Left kidney (tissue), 8 donors: ENCODE measurements at places on chromosomes 5 and 9. TPM values are rescaled to one million over a fixed set of nuclear protein-coding genes. Genes with fewer than 3 reads are reported as not detected.

DNA sequence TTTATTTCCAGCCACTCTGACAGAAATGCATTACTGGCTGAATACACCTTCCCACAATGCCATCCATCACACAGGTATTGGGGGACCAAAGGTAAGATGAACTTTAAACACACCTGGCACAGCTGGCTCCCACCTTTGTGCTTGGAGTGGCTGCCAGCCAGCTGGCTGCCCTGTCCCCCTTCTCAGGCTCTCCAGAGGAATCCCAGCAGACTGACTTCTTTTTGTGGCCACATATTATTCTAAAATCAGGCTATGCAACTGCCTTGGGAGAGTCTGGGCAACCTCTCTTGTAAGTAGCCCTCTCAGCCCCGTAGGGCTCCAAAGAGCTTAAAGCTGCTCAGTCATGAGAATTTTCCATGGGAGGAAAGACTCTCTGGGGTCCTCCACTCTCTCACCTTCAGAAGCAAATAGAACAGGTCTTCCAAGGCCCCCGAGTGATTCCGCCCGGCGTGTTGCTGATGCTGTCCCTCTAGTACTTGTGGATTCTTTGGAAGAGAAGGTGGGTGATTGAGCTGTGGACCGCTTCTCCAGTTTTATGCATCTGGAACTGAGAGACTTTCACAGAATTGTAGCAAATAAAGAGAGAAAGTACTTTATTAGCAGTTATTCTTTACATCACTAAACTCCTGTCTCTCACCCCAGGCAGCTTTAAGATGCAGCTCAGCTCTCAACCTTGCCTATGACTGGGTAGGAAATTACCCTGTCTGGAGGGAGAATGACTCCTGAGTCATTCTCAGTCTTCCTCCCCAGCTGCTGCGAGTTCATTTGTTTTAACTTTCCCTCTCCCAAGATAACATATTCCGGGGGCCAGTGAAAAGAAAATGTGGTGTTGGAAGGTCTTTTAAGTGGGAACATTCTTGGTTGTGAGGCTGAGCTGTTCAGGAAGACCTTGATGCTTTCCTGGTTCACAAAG is 159.4 kb upstream of the PITX1 start:
- no peak for DNase-seq

DNA sequence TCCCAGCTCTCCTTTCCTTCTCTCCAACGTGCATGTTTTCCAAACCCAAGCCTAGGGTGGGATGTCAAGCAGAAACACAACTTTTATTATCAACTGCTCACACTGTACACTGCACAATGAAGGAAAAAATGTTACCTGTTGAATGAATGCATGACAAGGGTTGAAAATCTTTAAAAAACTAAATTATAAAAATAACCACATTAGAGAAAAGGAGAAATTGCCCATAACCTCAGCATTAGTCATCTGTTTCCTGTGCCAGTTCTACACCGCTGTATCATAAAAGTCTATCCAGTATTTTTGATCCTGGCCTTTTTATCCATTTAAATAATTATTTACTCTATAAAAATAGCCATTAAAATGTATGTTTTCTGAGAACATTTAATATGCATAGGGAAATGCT is 101.1 kb downstream of the APBA1 start:
- no peak for DNase-seq

The SPINK5 gene
- 0.67 TPM for polyA plus RNA-seq

DNA sequence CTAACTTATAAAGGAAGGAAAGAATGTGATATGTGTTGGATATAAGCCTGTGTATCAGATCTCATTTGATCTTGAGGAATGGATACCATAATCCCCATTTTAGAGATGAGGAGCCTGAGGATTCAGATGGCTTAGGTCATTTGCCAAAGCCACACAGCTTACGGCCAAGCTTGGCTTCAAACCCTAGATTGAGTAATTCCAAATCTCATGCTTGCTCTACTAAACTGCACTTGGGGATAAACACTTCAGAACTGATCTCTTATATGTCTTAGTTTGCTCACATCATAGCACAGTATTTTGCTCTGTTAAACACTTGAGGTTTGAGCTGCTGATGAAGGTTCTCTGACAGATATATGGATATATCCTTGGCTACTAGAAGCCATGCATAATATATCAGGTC is 504.4 kb downstream of the NTRK2 start:
- no peak for DNase-seq

The SUSD3 gene
- 6.9 TPM for polyA plus RNA-seq

DNA sequence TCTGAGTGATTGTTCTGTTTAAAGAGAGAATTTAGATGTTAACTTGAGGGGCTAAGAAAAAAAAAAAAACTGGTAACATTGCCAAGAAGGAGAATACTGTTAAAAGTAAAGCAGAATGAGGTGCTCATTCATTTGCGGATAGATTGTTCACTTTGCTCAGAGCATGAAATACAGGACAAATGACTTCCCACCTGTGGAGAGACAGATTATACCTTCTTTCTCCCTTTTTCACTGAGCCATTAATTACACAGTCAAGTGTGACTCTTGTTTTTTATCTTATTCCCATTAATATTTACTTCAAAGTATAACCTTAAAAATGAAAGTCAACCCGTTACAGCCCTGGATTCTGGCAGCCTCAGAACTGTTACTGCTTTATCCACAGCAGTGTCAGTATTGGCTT is 264.5 kb downstream of the TAF11L14 start:
- no peak for DNase-seq

- no peak for DNase-seq
These were observed 327.4 kb upstream of the RPS23 start for GRCh38 chr5:82605441-82605973.

- DNase-seq: no peak
These were observed 26.1 kb downstream of the HRH2 start for GRCh38 chr5:175683921-175684320.

DNA sequence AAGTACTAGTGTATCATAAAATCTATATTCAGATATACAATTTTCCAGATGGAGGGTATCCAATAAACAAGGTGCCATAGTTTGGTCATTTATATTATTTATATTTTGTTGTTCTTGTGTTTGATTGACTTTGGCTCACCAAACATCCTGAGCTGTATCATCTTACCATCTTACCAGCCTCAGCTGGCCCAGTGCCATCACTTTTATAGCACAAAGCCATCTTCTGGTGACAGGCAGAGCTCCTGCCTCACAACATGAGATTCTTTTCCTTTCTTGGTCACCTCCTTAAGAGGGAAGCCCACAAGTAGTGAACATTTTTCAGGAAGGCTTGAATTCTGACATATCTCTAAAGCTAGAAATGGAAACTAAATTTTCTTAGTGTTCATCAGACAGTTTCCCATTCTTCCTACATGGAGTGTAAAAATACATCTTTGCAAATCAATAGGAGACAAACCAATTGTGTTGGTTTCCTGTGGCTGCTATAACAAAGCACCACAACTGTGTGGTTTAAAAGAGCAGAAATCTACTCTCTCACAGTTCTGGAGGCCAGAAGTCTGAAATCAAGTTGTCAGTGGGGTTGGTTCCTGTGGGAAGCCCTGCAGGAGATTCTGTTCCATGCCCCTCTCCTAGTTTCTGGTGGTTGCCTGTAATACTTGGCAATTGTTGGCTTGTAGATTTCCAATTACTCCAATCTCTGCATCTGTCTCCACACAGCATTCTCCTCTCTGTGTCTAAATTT is 341.8 kb downstream of the MAN2A1 start:
- peak; percentile 10 for DNase-seq

The ZMAT2 gene
- 124 TPM for polyA plus RNA-seq
